ENCODE measurements at places on chromosomes 1 and 21.
A peak's percentile ranks its signal among the peaks of the same experiment; 100 is the strongest.

DNA sequence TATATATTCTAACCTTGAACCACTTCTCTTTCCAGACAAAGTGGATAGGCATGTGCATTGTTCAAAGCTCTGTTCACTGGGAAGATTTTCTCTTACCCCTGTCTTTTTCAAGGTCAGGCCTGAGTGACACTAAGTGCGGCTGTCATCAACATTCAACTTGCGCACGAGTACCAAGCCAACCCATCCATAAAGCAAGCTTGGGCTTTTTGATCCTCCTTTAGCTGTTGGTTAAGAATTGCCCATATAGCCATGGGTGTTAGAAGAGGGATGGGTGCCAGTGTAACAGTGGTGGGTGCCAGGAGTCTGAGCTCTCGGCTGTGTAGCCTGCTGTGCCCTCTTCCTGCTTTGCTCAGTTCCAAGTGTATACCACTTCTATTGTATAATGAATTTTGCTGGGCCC is 136.1 kb downstream of the GLUL start:
- no peak for DNase-seq

GRCh38 chr1:152960452-152961044 is 9.9 kb upstream of the SPRR4 start:
- no peak for DNase-seq

- DNase-seq, result no peak
Observed at GRCh38 chr1:180821970-180822369, 90.7 kb upstream of the KIAA1614 start.

- no peak for DNase-seq
Observed at GRCh38 chr1:215970406-215970805, 403.3 kb downstream of the KCTD3 start.

GRCh38 chr1:41773842-41774241 is 144.9 kb downstream of the HIVEP3 start:
- DNase-seq, result no peak

DNA sequence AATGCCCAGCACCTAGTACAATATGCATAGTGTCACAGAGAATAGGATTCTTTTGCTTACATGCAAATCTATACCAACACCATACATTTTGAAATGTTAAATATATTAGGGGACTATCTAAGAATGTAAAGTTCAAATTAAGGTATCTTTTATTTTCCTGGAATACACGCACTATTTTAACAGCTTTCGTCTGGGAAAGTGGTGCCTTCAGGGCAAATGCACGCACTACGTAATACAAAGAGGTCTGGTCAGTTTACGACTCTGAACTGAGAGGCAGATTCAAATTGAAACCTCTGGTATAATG is 931 bp downstream of the FUBP1 start:
- no peak for DNase-seq

- no peak for DNase-seq
Observed at GRCh38 chr21:26597981-26598380, 24.9 kb upstream of the CYYR1 start.

- no peak for DNase-seq
Observed at GRCh38 chr21:31159808-31160207, 121.5 kb upstream of the KRTAP19-8 start.

DNA sequence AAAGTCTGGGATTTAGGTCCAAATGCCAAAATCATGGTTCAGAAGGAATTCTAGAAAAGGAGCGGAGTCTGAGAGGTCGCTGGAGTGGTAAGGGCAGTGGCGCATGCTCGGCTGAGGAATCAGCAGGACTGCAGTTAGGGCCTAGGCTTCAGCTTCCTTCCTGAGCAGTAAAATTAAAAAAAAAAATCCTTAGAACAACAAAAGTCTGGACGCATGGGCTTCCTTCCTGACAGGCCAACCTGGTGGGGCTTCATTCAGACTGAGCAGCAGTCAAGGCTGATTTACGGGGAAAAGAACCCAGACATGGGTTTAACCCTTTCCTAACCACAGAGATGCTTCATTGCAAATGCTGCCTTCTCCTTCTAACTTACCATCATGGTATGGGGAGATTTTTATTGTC is 17.1 kb downstream of the RNF220 start:
- no peak for DNase-seq

DNA sequence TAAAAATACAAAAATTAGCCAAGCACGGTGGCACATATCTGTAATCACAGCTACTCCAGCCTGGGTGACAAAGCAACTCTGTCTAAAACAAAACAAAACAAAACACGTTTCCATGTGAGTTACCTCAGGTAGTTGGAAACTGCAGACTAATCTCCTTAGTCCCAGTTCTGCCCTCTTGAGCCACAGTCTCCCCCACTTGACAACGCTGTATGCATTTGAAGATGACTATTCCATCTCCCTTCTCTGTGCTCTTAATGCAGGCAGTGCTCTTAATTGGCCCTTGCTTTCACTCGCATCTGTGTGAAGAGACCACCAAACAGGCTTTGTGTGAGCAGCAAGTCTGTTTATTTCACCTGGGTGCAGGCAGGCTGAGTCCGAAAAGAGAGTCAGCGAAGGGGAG is 19.6 kb upstream of the DHCR24 start:
- DNase-seq, result no peak

DNA sequence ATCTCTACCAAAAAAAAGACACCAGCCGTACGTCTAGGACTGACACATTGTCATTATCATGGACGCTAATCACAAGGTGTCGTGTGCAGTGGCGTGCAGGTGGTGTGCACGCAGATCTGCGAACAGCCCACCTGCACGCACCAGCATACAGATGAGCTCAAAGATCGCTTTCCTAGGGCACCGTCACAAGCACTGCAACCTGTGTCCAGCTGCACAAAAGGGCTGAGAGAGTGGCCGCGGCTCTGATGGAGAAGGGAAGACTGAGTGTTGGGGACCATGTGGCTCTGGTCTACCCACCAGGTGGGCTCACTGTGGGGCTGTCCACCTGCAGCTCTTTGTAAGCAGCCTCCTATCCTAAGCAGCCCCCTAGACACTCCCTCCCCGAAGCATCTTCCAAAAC is 50.9 kb downstream of the S100B start:
- DNase-seq, result no peak

DNA sequence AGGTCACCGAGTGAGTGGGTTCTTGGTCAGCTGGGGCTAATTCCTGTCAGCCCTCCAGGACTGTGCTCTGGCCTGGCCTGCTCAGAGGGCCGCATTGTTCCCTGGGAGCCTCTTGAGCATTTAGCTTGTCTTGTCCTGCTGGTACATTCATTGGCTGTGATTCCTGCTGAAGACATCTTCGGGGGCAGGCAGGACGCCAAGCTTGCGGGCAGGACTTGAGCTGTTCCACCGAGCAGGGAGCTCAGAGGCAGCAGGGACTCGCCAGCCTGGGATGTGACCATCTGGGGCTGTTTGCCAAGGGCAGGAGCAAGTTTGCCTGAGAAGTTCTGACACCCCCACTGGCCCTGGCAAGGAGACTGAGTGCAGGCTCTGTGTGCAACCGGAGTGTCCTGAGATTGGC is 7.0 kb upstream of the SLC26A9 start:
- no peak for DNase-seq

- no peak for DNase-seq
Observed at GRCh38 chr1:168321945-168322344, 41.3 kb downstream of the TBX19 start.

DNA sequence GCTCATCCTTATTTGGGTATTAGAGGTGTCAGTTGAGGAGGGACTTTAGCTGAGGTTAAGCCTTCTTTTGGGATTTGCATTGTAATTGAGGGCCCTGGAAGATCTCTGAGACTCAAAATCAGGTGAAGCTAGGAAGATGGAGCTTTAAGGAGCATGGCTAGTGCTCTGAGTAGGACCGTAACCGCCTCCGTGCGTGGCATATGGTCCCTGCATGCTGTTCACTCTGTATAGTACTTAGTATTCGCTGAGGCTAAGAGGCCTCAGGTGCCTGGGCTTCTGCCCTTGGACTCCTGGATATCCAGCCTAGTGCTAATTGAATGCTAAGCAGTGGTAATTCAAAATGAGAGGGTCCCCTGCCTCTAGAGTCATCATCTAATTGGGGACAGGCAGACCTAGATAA is 22.5 kb downstream of the NSUN4 start:
- no peak for DNase-seq

DNA sequence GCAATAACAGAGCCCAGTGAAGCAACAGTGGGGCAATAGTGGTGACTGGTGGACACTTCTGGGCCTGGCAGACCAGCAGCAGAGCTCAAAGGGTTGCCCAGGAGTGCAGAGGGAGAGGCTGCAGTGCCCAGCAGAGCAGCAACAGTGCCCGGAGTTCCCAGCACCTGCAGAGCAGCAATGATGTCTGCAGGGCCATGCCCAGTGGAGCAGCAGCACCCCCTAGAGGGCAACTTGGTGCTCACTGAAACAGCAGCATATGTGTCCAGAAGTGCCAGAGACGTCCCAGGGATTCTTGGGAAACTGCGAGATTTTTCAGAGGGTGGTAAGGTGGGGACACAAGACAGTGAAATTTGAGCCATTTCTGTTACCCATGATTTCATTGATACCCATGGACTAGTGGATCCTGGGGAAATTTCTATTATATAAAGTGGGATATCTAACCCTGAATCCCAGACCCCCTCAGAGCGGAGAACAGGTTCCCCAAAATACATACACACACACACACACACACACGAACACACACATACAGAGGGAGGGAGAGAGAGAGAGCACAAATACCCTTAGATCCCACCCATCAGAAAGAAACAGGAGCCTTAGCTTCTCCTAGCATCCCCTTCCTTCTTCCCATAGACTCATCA is 156.9 kb upstream of the GJB5 start:
- DNase-seq, result peak; percentile 80

DNA sequence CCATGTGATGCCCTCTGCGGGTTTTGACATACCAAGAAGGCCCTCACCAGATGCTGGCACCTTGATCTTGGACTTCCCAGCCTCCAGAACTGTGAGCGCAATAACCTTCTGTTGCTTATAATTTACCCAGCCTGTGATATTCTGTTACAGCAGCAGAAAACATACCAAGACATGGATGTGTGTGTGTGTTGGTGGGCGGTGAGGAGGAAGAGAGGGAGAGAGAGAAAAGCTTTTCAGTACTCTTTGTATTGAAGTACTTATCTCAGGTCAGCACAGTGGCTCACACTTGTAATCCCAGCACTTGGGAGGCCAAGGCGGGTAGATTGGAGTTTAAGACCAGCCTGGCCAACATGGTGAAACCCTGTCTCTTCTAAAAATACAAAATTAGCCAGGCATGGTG is 23.1 kb downstream of the TRAPPC10 start:
- no peak for DNase-seq

DNA sequence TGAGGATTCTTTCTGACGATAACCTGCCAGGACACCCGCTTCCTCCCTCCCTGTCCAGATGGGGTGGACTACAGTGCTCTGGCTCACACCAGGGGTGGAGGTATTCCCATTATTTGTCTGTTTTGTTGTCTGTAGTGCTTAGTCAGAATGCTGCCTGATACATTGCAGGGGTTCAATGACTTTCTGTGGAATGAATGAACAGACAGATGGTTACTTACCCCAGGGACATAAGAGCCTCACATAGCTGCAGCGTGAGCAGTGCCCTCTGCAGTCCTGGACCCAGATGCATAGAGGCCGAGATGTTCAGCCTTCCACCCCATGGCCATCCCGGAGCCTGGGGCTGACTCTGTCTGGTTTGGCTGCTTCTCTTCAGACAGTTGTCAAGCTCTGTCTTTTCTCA is 13.0 kb upstream of the F3 start:
- no peak for DNase-seq

GRCh38 chr1:160813215-160813614 is 17.2 kb downstream of the LY9 start:
- no peak for DNase-seq

DNA sequence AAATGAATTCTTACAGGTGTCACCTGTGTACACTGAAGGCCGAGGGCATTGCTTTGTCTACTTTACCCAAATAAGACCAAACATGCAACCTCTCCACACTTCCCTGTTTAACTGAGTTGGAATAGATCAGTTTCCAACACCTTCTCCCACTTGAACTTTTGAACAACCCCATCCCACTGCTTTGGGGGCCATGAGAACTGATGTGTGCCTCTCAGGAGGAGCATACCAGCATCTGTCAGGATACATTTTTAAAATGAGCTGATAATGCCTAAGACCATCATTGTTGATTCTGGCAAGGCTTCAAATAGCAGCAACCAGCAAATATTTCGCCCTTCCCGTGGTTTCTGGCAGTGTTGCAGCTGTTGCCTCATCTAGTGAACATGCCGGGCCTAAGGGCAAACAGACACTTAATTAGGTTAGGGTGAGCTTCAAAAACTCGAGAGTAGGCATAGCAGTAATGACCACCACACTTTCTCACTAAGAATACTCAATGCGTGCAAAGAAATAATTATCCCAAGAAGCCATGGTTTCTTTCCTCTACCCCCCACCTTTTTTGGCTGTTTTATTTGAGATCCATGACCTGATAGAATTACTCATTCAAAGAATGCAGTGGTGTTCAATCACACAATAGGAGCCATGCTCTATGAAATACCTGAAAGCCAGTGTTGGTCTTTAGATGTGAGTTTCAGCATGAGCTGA is 63.7 kb downstream of the MAP10 start:
- DNase-seq, result no peak

- no peak for DNase-seq
Observed at GRCh38 chr1:208189183-208189582, 55.0 kb downstream of the PLXNA2 start.

DNA sequence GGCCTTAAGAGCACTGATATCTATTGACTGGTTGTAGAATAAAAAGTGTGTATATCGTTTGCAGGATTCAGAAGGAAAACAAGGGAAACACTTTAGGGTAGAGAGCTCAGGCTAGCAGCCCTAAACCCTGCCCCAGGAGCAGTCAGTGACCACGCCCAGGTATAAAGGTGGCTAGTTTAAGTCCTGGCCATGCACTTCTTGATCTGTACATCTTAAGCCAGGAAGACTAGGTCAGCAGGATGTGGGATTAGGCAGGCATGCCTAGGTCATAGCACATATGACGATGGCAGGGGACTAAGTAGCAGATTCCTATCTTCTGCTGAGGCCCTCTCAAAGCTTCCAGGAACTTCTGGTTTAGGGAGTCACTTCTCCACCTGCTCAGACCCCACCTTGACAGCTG is 158.0 kb upstream of the CD34 start:
- no peak for DNase-seq

DNA sequence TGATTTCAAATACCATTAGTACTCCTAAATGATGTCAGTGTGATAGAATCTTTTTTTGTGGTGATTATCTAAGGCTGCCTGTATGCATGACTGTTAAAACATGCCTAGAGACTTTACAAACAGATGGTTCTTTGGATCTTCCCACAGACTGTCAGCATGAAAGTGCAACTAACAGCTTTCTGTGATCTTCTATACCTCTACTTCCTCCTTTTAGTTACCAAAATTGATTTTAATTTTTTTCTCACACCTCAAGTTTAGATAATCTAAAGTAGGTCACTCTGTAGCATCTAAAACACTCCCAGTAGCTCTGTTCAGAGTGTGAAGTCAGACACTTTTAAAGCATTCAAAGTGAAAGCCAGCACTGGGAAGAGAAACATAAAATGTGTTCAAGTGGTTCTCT is 534.5 kb downstream of the PTPRC start:
- no peak for DNase-seq

GRCh38 chr1:15799928-15800835 is 7.3 kb downstream of the UQCRHL start:
- no peak for DNase-seq

DNA sequence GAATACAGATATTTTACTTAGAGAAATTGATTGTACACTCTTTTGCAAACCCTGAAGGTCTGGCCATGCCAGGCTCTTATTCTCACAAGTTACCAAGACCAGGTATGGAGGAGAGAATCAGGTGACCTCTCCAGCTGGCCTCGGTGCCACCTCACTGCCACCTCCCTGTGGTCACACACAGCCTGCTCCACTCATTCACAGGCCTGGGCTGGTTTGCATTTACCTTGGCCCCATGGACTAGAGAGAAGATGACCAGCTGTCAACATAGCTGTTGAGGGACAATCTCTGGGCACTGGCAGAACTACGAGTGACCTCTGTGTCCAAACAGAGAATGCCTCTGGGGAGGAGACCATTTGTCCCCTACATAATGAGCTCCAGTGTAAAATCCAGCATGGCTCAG is 291.2 kb upstream of the RUNX1 start:
- DNase-seq, result no peak
